NCI-H2171 (cell line): ENCODE measurements at places on chromosomes 2 and 18.

- DNase-seq, result no peak
These were observed 359.1 kb upstream of the SPRED2 start for GRCh38 chr2:65791404-65791975.

DNA sequence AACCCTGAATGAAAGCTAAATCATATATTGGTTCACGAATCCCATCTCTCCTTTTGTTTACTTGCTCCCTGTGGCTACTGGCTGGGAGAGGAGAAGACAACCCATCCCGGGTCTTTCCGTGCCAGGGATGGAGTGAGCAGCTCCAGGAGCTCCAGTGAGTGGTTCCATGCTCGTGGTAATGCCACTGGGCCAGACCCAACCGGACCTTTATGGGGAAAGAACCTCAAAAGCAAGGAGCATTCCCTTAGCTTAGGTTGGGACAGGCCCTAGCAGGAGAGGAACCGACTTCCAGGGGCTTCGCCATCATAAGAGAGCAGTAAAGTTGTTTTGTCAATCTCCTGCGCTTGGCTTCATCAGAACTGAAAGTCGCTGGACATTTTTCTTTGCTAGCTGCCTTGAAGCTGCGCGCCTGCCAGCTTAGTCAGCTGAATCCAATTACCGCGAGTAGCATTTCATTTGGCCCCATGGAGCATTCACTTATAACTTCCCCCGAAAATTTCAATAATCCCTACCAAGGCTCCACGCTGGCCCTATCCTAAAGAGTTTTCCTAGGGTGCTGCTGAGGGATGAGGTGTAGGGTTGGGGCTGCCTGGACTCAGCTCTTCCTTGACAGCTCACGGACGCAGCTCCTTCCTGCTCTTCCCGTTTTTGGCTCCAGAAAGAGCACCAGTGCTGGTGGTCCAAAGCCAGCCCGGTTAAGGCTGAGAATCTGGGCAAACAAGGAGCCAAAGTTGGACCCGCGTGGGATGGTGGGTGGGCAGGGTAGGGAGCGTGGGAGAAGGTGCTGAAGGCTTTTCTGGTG is 4.9 kb downstream of the HOXD3 start:
- no peak for DNase-seq

DNA sequence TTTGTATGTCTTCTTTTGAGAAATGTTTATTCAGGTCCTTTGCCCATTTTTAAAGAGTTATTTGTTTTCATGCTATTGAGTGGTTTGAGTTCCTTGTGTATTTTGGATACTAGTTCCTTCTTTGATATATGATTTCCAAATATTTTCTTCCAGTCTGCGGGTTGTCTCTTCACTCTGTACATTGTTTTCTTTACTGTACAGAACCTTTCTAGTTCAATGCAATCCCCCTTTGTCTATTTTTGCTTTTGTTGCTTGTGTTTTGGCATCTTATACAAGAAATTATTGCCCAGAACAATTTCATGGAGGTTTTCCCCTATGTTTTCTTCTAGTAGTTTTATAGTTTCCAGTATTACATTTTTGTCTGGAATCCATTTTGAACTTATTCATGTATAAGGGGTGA is 62.5 kb upstream of the ACVR1C start:
- no peak for DNase-seq

GRCh38 chr2:163652751-163653150 is 83.1 kb downstream of the FIGN start:
- no peak for DNase-seq

DNA sequence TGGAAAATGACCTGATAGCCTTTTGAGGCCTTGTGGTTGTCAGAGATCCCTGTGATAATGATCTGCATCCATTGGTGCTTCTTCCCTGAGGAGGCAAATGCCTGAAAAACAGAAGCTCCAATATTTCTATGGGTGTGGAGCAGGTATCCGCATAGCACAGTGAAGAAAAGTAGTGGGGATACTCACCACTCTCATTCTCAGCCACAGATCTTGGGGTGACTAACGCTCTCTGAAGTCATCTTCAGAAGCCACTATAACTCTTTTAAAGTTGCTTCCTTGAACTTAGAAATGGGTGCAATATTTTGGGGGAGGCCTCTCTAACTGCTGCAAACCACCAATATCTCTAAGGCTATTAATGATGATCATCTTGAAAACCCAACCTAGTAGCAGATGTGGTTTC is 46.2 kb downstream of the ARHGAP15 start:
- DNase-seq, result no peak

DNA sequence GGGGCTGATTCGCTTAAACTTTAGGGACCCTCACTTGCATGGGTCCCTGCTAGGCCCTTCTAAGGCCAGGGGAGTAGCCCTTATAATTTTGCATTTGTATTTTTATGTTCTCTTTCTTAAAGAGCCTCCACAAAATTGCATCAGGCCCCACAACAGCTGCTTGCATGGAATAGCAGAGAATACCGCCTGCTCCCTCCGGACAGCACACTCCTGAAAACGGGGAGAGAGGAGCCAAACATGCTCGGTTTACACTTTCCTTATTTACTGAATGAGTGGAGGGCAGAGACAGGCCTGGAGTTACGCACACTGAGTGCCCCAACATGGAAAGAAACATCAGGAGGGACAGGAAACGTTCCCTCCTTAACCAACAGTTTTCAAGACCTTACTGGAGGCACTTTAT is 132.2 kb downstream of the ANTXR1 start:
- no peak for DNase-seq
